IMR-90 (cell line): ENCODE measurements at places on chromosomes 16 and 17. TPM values are rescaled to one million over a fixed set of nuclear protein-coding genes. Genes with fewer than 3 reads are reported as not detected.

GRCh38 chr17:61488878-61489718 is 36.9 kb downstream of the TBX4 start:
- DNase-seq: no peak

DNA sequence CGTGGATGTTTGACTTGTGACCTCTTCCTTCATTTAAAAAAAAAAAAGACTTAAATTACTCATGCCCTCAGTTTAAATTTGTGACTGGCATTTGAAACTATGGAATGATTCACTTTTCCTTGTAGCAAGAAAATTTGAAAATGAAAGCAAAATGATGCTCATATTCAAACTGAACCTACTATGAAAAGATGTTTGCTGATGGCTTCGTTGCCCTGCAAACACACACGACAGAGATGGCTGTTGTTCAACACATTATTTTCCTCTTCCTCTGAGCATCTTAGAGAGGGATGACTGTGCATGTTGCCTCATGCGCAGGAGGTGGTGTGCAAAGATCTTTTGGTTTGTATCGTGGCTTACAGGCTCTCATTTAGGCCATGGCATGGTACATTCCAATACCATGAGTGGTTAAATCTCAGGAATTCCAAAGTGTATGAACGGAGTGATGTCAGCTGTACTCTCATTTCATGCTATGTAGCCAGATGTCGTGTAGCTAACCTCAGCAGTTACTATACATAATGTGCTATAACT is 164.5 kb downstream of the PRKCA start:
- DNase-seq: peak; percentile 100

DNA sequence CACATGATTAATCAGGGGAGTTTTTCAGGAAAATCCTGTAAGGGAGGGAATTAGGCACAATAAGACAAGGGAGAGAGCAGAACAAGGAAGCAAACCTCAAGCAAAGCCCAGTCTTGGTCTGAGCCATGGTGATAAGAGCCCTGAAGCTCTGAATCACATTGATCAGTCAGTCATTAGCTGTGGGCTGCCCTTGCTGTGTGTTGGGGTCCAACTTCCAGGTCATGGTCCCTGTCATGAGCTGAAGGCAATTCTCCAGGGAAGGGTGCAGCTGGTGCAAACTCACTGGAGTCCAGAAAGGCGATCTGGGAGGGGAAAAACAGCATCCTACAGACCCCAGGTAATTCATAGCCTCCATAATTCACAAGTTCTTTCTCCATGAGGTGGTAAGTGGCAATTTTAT is 89.9 kb downstream of the CYLD start:
- DNase-seq: no peak

DNA sequence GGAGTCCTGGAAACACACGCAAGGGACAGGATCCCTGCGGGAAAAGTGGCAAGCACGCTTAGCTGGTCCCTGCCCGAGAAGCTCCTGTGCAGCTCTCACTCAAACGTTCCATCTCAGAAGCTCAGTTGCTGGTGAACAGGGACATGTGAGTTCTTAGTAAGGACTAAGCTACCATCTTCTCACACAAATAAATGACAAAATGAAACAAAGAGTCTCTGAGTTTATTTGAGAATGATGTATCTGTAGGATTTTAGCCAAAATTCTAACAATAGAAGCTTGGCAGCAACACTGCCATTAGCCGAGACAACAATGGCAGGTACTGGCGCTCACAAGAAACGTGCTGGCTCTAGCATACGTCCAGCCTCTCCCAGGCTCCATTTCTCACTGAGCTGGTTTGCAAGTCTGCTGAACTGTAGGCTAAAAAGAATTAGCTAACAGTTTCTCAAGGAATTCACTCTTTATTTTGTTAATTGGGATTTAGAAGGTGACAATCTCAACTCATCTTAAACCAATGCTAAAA is 90.2 kb downstream of the VPS53 start:
- DNase-seq: no peak

DNA sequence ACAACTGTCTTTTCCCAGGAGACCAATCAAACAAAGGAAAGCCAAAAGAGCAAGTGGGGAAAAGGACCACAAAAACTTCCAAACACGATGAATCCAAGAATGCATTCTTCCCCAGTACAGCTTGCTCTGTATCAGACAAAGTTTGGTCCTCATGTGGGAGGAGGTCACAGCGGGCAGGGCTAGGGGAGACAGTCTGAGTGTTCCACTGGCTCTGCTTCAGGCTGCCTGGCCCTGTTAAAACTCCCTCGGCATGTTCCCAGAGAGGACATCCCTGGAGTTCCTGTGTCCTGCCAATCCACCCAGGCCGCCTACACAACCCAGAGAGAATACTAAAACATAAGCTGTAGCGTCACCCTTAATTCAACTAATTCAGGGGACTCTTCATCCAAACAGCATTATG is 415.1 kb upstream of the DYNLRB2 start:
- DNase-seq: no peak

GRCh38 chr17:19284005-19284959 is 47.1 kb downstream of the EPN2 start:
- no peak for DNase-seq

GRCh38 chr16:70476272-70477020 is 22.1 kb downstream of the FCSK start:
- DNase-seq: peak; percentile 83

DNA sequence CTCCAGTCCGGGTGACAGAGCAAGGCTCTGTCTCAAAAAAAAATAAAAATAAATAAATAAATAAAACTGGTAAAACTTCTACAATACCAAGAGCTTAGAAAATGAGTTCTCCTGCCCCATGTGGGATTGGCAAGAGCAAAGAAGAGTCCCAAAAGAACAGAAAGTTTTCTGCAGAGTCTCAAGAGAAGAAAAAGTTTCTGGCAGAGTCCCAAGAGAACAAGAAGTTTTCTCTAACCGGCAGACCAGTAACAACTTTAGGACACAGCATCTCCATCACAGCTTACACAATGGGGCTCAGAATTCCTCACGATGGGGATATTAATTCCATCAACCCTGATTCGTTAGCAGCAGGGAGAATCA is 1.1 kb downstream of the SLC39A11 start:
- no peak for DNase-seq

GRCh38 chr17:78899361-78900260 is 3.4 kb downstream of the CEP295NL start:
- no peak for DNase-seq

The IL4R gene
- polyA plus RNA-seq: 18.7 and 21.5 TPM in 2 replicates

The METTL22 gene
- 51.2 and 55.5 TPM in 2 replicates for polyA plus RNA-seq

The KRT36 gene
- polyA plus RNA-seq: not detected in 2 replicates

The FOXN1 gene
- not detected in 2 replicates for polyA plus RNA-seq

The LDHD gene
- 0.23 and 0.26 TPM in 2 replicates for polyA plus RNA-seq

The MYCBPAP gene
- polyA plus RNA-seq: 0.17 and 0.30 TPM in 2 replicates

The WRAP53 gene
- 9.4 and 9.5 TPM in 2 replicates for polyA plus RNA-seq
